ENCODE measurements at places on chromosomes 2 and 18.

DNA sequence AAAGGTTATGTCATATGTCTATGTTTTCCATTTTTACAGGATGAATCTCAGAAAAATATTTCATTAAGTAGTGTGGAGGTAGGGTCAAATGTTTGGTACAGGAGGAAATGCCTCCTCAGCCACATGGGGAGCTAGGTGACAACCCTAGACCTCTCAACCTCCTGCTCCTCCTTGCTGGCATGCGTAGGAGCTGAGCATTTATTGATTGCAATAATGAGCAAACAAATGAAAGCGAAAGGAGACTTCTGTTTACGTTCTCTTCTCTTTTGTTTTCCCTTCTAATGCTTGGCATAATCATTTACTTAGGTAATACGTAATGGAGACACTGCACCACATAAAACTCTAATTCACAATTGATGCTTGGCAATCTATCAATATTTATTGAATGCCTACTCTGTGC is 95.1 kb upstream of the CCBE1 start:
- no peak for DNase-seq

GRCh38 chr2:98917031-98917471 is 19.0 kb downstream of the CRACDL start:
- peak; percentile 76 for DNase-seq

- DNase-seq, result no peak
These were observed 68.2 kb upstream of the NRP2 start for GRCh38 chr2:205613970-205614559.

DNA sequence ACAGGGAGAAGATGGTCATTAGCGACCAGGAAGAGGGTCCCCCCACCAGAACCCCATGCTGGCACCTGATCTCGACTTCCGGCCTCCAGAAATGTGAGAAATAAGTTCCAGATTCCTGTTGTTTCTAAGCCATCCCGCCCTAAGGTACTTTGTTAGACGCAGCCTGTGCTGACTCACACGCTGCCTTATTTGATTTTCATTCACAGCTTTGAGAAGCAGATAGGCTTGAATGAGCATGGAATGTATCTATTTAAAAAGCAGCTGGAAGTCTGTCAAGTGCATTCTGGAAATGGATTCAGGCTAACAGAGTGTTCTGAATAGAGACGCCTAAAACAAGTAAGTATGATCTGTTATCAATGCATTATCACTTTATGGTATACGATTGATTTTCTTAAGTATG is 8.3 kb upstream of the IL1R2 start:
- peak; percentile 51 for DNase-seq

DNA sequence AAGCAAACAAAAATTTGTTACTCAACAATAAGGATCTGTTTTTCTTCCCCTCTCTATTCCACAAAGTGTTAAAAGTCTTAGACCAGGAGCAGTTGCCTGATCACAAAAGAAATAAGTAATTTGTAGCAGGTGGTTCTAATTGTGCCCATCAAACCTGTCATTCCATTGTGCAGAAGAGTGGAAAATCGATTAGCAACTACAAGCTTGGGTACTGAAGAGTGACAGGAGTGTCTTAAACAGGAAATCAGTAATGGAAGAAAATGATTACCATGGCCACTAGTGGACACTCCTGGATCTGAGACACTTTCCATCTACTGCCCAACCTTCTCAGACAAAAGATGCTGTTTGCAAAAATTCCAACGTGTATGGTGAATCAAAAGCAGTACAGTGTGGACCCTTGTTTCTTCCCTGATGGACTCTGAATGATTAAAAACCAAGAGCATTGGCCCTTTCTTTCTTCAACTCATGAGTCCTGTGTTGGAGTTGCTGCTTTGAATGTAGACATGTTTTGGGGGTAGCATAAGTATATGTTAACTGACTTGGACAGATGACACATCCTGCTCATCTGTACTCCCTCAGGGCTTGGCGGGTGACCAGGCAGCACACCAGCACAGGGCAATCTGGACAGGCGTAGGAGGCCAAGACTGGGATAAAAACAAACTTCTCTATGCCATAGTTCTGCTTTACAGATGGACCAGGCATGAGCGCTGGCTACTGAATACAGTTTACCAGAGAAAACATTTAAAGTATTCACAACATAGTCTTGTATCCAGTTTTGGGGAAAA is 51.9 kb downstream of the PLA2R1 start:
- DNase-seq, result peak; percentile 11

GRCh38 chr2:42195559-42195958 is 26.4 kb downstream of the EML4 start:
- peak; percentile 34 for DNase-seq

GRCh38 chr2:187709065-187709464 is 154.8 kb upstream of the TFPI start:
- DNase-seq, result no peak

DNA sequence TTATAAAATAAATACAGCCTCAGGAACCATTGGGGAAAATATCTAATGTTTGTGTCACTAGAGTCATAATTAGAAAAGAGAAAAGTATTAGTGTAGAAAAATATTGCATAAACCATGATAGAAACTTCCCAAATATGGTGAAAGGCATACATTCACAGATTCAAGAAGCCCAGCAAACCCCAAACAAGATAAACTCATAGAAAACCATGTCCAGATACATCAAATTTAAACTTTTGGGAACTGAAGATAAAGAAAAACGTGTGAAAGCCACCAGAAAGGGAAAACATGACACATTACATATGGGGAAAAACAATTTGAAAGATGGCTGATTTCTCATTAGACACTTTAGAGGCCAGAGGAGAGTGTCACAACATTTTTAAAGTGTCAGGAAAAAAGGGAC is 236.5 kb upstream of the FN1 start:
- DNase-seq, result no peak

- DNase-seq, result peak; percentile 40
These were observed 134.6 kb upstream of the SPATS2L start for GRCh38 chr2:200171731-200172482.

DNA sequence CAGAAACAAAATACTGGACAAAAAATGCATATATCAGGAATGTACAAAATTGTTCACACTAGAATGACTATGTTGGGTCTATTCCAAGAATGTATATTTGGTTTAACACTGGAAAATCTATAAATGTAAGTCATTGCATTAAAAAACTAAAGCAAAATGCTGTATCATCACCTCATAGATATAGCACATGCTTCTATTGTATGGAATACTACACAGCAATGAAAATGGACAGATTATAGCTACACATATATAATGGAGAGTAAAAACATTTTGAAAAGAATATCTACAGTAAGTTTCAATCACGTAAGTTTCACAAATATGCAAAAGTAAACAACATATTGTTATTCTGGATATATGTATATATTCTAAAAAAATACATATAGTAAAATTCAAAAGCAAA is 91.8 kb downstream of the ACVR1C start:
- no peak for DNase-seq
